KG1 (cell line): ENCODE measurements at places on chromosomes 16 and 17.

- DNase-seq: no peak
These were observed 161.9 kb upstream of the NOL11 start for GRCh38 chr17:67555855-67556254.

DNA sequence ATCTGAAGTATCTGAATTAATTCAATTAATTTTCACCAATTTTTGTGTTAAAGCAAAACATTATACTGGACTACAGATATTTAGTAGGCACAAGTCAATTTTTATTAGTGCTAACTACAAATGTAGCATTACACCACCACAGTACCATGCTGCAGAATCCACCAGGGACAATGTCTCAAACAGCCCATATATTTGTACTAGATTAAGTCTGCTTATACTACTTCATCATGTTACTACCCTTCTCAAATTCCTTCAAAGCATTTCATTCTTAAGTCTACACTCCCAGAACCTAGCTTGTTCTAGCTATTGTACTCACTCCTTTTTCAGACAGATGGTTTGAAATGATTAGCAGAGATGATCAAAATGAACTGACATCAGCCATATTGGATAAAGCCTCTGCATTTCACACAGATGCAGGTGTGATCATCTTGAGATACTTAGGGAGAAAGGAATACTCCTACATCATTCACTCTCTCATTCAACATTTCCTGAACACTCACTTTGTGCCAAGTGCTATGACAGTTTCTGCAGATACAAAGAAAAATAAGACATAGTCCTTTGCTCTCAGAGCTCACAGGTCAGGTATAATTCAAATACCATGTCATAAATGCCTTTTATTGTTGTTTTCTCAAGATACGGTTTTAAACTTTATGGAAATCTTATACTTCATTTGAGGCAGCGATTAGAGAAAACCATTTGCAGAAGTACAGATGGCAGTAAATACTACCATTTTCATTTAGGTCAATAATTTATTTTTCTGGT is 47.7 kb downstream of the SMURF2 start:
- no peak for DNase-seq

- no peak for DNase-seq
These were observed 3.1 kb upstream of the TLCD2 start for GRCh38 chr17:1713160-1713877.

DNA sequence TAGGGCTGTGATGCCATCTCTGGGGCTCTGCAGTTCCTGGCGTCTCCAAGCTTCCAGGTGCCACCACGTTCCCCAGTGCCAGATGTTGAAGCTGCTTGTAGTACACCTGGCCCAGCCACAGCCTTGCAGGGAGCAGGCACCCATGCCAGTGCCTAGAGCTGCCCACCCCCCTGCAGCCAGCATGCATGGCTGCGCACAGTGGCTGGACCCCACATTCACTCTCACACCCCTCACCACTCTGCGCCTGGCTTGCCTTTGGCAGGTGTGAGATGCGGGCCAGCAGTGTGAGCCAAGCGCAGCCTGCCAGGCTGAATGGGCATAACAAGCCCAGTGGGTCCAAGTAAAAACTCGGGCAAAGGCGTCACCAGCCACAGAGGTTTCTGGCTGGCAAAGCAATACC is 75.4 kb upstream of the CHMP6 start:
- no peak for DNase-seq

DNA sequence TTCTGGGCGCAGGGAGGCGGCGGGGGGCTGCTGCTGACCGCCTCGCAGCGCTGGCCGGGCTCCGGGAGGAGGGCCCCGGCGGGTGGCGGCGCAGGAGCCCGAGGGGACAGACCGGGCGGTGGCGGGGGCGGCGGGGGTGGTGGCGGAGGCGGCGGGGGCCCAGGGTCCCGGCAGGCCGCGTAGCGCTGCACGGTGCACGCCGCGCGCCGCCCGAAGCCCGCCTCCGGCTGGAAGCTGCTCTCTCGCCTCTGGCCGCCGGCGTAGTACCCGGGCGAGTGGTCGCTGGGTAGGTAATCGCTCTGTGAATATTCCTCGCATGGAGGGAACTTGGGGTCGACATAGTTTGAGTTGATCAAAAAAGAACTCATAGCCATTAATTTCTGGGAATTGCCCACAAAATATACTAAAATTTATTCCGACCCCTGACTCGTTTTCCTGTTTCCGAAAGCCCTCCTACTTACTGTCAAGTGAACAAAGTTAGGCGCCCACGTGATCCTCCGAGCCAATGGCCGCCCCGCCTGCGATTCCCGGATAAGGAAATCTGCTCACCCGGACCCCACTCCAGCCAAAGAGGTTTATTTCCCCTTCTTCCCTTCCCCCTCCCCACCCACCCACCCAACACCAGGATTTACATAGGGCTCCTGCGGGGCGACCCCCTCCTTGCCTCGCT is at the start of gene HOXB4:
HOXB4 (minus strand) TSS at position 405 of the 670 bp plus-strand sequence; CDS start at position 374, 31 bp downstream.
- DNase-seq: no peak

DNA sequence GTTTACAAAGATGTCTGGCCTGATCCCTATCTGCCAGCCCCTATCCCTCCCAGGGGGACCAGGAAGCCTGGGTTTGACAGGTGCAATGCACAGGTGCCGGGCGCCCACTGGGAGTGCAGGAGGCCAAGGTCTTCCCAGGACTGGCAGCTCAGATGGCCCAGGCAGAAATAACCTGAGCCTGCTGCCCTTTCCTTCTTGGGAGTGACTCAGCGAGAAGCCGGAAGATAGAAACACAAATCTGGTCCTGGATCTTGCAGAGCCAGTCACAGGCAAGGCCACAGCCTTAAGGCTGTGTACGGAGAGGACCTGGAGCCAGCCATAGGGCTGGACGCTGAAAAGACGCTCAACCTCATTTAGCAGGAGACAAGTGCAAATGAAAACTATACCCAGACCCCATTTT is 27.7 kb downstream of the GPR142 start:
- no peak for DNase-seq
